Inflammatory macrophage (primary cell): ENCODE measurements at places on chromosomes 4 and X.

GRCh38 chr4:88514557-88515511 lies 8.7 kb downstream of the PYURF start:
- no peak for DNase-seq

- no peak for DNase-seq
These were observed 2.0 kb upstream of the NYX start for GRCh38 chrX:41445171-41445570.

GRCh38 chrX:65740909-65741308 lies 73.5 kb downstream of the MSN start:
- DNase-seq = no peak

GRCh38 chrX:43357741-43358140 lies 298.4 kb upstream of the MAOA start:
- DNase-seq = no peak

GRCh38 chrX:42948723-42949657 lies 171.0 kb upstream of the PPP1R2C start:
- DNase-seq = no peak

GRCh38 chr4:109548655-109549054 lies 11.4 kb upstream of the MCUB start:
- DNase-seq = peak; percentile 90

DNA sequence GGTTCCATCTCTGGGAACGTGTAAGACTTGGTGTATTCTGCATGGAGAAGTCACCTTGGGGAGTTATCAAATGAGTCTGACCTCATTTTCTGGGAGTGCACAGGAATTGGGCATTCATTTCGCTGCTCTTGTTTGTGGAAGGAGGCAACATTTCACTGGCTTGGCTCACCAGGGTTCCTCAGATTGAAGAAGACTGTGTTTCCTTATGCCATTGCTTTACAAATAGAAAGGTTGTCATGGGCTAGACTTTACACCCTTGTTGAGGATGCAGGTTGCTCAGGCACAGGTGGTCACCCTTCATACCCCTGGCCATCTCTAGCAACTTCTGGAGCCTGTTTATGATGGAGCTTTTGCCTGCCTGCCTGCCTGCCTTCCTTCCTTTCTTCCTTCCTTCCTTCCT lies 114.4 kb downstream of the AASDH start:
- DNase-seq = no peak

DNA sequence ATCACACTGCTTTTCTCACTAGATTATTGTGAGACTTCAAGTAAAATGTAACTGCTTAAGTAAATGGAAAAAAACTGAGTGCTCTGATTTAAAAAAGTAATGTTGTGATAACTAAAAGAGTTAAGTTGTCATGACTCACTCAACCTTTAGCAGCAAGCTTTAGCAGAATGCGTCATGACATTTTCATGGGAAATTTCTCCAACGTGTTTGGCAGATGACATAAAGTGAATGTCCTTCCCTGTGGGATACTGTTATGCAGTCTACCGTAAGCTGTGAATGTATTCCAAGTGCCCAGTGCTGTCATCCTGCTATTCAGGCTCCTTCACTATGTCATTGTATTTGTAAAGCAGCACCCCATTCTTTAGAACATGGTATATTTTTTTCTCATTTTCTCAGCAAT lies 136.2 kb downstream of the CPXCR1 start:
- DNase-seq = no peak

GRCh38 chrX:118961866-118962560 lies 12.4 kb upstream of the LONRF3 start:
- no peak for DNase-seq

DNA sequence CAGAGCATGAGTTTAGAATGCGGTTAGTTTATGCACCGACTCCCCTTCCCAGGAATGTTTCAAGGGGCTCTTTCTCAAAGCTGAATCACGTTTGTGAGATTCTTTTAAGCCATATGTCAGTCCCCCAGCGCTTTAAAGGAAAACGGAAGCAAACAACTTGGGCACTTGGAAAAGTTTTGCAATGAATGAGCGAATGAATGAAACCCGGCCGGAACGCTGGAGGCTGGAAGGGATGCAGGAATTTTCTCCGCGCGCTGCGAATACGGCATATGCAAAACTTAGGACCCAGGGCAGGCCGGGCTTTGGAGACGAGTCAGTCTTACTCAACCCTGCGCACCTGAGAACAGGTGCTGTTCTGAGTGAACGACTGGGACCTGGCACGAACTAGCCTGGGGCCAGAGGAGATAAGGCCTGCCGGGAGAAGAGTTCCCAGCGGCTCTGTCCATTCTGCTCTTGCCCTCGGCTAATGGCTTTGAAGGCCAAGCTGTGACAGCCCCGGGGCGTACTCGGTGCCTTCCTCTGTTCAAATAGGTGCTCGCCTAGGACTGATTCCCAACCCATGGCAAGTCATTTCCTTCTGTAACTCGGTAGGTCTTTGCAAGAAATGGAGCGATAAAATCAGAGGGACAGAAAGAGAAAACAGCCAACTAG lies 743 bp upstream of the NRK start:
- no peak for DNase-seq

GRCh38 chrX:152884171-152884570 lies 13.7 kb upstream of the ZNF185 start:
- DNase-seq = no peak
